NCI-H1694 treated with DMSO at 0.1 percent for 48 hours (cell line): ENCODE measurements at places on chromosomes 12 and 14.

GRCh38 chr12:117724543-117724942, 244.2 kb downstream of the KSR2 start:
- no peak for DNase-seq

- DNase-seq, result peak; percentile 82
Observed at GRCh38 chr14:93619176-93619793, 169.0 kb downstream of the PRIMA1 start.

DNA sequence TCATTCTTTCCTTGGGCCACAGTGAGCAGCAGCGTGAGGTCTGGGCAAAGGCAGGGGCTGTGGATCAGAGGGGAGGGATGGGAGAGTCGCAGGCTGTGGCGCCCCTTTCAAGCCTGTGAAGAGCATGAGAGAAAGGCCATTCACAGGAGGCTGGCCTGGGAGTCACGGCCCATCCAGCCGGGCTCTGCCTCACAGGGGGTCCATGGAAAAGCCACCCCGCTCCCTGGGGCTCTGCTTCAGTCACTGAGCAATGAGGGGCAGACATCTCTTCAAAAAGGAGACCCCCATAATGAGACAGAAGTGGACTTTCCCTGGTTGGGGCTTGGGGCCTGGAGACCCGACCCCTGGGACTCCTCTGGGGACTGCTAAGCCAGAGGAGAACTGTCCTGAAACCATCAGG, 117.0 kb upstream of the GSC start:
- DNase-seq, result no peak

GRCh38 chr14:24037658-24038037, 14.2 kb upstream of the CARMIL3 start:
- no peak for DNase-seq

DNA sequence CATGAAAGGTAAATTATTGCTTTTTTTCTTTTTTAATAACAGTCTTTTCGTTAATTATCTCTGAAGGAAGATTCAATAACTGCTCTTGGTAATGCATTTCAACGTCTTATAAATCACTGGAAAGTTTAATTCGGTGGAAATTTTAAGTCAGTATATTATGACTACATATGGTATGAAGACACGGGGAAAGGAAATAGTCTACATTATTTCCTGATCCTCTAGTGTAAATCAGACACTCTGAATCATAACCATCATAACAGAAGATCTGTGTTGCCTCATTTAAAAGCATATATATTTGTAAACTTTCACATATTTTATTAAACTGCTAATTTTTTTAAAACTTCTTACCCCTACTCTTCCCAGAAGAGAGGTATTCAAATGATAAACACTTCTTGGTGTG, 53.7 kb downstream of the EFCAB11 start:
- no peak for DNase-seq

DNA sequence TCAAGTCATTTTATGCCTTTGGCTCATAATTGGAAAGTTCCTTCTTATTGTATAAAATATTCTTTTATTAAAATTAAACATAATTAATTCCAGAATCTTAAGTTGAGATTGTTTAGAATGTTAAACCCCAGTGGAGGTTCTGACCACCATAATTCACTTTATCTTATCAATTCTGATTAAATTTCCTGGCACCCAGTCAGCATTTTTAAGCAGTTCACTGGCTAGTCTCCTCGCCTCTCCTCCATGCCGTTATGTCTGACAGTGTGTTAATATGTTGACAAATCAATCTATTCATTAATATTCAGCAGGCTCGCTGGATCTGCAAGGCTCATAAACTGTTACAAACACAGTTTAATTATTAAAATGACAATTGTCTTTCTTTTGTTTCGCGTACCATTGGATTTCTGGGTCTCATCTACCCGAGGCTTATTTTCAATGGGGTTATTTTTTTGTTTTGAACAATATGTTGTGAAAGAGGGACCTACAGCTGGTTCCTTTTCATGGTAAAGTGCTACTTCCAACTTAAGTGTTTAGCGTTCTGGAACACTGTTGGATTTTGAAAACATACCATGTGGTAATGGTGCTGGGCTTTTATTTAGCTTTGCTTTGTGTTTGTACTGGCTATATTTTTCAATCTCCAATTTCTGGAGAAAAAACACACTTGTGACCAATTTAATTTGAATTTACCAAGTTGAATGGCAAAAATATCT, 339.7 kb downstream of the PRKD1 start:
- DNase-seq, result no peak

- no peak for DNase-seq
Observed at GRCh38 chr12:78324234-78324633, 493.5 kb downstream of the NAV3 start.

DNA sequence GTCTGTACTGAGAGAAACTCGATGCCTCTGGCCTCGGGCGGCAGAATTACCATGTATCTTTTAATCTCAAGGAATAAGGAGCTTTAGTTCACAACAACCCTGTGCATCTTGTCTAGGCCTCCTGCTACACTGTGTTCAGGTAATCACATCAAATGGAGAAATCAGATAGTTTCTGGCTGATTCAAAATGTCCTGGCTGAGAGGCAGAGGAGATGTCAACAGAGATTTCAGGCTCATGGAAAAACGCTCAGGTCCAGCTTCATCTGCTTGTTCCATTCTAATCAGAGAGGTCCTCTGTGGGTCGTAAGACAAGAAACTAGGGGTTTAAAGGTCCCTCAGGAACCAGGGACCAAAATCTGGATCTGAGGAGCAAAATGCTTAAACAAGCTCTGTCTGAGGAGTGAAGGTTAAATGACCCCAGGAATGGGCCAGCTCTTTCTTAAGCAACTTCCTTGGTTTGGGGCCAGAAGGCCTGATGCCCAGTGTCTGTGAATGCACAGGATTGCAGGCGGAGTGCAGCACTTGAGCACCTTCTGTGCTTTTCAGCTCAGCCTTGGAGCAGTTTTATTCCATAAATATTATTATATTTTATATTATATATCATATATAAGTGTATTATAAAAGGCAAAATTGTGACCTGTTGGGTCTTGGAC, 170.2 kb upstream of the PRICKLE1 start:
- DNase-seq, result no peak

GRCh38 chr12:107318556-107318805, 225.1 kb upstream of the CRY1 start:
- no peak for DNase-seq

- no peak for DNase-seq
Observed at GRCh38 chr12:1796515-1797010, 23.8 kb upstream of the LRTM2 start.

GRCh38 chr12:6771509-6772330, 600 bp upstream of the LAG3 start:
- DNase-seq, result no peak

DNA sequence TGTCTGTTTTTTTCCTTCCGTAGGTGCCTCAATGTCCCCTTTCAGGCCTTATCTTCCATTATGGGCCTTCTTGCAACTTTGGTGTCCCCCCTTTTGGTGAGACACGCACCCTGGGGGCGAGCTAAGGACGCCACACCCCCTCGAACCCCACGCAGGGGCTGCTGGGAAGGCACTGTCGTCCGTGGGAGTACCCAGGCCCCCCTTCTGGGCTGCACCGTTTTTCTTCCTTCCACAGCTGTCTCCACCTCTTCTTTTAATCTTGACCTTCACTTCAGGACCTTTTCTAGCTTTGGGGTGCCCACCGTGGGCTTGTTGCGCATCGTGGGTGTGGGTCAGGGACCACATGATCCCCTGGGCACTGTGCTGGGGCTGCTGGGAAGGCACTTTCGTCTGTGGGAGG, 271.8 kb downstream of the ALG10 start:
- DNase-seq, result no peak

GRCh38 chr12:131716282-131716681, 5.4 kb downstream of the SFSWAP start:
- no peak for DNase-seq

GRCh38 chr14:59465316-59466135, at the start of gene GPR135:
TSS of gene GPR135 (minus strand) at chr14:59465380. CDS start at chr14:59465226, 154 bp downstream.
- no peak for DNase-seq

GRCh38 chr12:132723764-132724140, 13.1 kb downstream of the PGAM5 start:
- DNase-seq, result no peak

DNA sequence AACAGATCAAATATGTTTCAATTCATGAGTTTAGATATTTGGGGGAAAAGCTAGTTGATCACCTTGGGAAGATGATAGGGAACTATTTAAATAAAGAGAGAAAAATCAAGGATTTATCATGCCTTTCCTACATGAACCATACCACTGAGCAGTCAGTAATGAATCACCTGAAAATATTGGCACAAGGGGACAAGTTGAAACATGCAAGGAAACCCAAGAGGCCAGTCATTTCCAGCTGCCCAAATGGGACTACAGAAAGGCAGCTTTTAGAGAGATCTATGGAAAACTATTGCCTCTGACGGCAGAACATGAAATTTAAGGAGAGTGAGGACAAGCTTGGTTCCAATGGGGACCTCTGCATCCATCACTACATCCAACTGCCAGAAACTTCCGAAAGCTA, 14.1 kb upstream of the ETV6 start:
- no peak for DNase-seq

DNA sequence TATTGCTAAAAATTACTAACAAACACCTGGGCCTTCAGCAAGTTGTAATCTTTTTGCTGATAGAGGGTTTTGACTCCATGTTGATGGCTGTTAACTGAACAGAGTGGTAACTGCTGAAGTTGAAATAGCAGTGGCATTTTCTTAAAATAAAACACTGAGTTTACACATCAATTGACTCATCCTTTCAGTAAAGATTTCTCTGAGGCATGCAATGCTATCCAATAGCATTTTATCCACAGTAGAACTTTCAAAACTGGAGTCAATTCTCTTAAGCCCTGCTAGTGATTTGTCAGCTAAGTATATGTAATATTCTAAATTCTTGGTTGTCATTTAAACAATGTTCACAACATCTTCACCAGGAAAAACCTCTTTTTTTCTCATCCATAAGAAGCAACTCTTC, 59.5 kb downstream of the CMAS start:
- DNase-seq, result no peak

- DNase-seq, result peak; percentile 9
Observed at GRCh38 chr12:125330645-125331341, 265.6 kb downstream of the AACS start.

DNA sequence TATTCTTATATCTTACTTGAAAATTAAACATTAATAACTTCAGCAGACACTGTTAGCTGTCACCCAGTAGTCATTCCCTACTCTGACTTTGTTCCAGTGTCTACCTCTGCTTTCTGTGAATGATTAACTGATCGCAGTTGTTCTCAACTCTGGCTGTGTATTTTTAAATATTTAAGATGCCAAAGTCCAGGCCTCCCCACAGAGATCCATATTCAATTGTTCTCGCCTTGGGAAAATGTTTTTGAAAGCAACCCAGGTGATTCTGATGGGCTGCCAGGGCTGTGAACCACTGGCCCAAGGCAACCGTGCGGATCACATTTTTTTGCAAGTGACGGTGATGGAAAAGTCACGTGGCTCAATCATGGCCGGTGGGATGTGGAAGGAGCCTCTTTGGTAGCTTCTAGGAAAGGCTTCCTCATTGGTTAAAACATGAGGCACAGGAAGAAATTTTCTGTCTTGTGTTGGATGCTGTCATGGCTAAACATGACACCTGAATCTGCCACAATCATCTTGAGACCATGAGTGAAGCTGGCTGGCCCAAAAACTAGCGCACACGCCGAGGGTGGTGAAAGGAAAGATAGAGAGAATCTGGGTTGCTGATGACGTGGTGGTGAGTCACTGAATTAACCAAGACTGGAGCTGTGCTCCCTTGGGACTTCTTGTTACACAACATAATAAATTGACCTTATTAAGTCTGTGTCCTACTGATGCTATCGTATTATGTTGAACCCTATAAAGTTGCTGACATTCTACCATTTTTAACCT, 37.2 kb downstream of the RDH12 start:
- no peak for DNase-seq

GRCh38 chr12:3252450-3252891, 175.3 kb downstream of the TSPAN9 start:
- DNase-seq, result peak; percentile 91

GRCh38 chr12:132019891-132020290, 70.1 kb downstream of the EP400 start:
- no peak for DNase-seq

DNA sequence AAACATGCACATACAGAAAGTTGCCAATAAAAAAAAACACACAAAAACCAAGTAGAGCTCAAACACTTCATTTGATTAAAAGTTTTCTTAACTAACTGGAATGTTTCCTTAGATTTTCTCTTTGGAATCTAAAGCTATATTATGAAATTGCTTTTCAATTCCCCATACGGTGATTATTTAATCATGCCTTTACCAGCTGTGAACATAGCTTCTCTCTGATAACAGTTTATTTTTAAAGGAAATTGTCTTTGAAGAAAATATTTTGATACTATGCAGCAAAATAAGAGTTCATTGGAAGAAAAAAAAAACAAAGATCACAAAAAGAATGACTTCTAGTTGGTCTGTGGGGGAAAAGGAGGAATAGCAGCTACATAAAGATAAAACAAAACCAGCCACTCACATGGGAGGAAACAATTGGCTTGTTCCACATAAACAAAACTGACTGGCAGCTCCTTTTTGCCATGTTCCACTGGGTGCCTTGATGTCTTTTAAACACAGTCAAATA, 71.4 kb downstream of the BMP4 start:
- DNase-seq, result no peak

GRCh38 chr12:62695696-62696095, 229.1 kb downstream of the MON2 start:
- no peak for DNase-seq

DNA sequence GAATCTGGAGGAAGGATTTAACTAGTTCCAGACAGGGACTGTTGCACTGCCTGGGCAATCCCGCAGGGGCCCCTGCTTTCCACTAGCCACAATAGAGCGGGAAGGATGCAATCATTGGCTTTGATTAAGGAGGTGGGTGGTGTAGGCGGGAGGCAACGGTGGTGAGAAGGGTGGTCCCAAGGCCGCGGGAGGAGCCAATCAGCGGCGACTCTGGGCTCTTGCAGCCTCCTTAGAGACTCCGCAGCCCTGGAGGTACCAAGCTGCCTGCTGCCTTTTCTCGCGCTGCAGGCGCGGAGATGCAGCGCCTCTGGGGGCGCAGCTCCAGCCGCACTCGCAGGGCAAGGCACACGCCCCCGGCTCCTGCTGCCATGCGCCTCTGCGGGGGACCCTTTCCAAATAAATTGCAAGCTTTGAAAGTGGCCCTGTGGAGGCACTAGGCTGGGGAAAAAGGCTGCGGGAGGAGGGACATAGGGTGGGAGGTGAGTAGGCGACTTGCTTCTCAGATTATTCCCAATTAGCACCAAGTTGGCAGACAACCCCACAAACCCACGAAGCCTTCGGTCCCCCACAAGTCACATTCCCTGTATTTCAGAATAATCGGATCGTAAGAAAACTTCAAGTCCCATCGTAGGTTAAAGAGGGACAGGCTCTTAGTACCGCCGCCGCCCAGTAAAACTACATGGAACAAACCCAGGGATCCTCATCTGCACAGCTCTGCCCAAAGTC, 858 bp upstream of the KCNA1 start:
- DNase-seq, result peak; percentile 57

- DNase-seq, result peak; percentile 6
Observed at GRCh38 chr14:23444314-23444713, 8.9 kb upstream of the MYH7 start.

DNA sequence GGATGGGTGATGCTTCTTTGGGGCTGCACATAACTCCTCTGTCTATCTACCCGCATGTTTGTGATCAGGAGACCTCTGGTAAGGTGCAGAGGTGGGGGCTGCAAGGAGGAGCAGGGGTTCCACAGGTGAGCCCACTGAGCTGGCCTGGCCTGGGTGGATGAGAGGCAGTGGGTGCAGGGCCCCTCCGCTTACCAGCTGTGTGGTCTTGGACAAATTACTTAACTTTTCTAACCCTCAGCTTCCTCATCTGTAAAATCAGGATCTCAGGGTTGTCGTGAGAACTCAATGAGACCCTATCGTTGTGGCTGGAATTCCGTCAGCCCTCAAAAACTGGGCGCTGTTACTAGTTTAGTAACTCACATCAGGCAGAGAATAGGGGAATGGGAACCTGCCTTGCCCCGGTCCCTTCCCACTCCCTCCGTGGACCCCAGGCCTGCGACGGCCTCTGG, 7.5 kb downstream of the PTPN6 start:
- no peak for DNase-seq
